Renal pelvis (tissue), 12 donors: ENCODE measurements at places on chromosomes 5 and 9. TPM values are rescaled to one million over a fixed set of nuclear protein-coding genes. Genes with fewer than 3 reads are reported as not detected.

The CCDC192 gene
- polyA plus RNA-seq, result 1.1 TPM

GRCh38 chr9:122642226-122642625 is 15.2 kb downstream of the OR1B1 start:
- DNase-seq, result no peak

The IRX1 gene
- 53.8 TPM for polyA plus RNA-seq

The PCDHA7 gene
- polyA plus RNA-seq, result 0.34 TPM

The MCIDAS gene
- polyA plus RNA-seq, result 0.91 TPM

DNA sequence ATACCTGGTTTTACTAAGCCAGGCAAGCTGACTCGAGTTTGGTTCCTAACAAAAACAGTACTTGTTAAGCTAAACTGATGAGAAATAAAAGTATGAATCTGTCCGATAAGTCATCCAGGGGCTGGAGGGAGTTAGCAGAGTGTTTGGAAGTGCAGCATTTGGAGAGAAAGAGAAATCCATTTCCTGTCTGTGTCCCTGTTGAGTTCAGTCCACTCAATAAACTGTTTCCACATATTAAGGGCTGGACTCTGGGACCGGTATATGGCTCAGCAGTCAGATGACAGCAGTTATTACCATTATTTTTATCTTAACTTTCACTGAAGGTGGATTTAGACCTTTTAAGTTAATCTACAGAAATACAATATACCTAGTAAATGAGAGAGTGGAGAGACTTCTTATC is 130.6 kb upstream of the ADRA1B start:
- no peak for DNase-seq

The FAM13B gene
- polyA plus RNA-seq, result 61.2 TPM

DNA sequence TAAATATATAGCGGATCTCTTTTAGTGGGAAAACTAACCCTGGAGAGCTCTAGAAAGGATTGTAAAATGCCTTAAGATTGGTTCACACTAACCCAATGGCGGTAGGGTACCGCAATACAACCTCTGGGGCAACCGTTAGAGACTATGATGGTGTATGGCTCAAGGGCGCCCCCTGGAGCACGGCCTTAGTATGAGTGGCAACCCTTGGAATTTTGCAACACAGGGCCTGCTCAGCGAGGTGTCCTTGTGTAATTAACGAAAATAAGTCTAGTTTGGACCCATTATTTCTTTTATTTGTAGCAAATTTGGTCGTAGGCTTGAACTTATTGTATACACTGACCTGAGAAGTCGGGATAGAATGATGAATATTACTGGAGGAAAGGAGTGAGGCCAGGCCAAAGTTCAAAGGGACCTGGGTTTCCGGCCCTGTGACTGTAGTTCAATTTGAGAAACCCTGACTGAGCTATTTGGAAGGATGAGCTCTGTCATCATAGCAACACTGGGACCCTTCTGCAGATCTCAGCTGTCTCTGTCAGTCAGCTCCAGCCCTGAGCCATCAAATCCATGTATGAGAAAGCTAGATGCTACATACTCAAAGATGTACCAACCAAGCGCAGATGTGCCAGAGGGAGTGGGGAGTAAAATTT is 54.8 kb downstream of the CAMK4 start:
- peak; percentile 10 for DNase-seq

DNA sequence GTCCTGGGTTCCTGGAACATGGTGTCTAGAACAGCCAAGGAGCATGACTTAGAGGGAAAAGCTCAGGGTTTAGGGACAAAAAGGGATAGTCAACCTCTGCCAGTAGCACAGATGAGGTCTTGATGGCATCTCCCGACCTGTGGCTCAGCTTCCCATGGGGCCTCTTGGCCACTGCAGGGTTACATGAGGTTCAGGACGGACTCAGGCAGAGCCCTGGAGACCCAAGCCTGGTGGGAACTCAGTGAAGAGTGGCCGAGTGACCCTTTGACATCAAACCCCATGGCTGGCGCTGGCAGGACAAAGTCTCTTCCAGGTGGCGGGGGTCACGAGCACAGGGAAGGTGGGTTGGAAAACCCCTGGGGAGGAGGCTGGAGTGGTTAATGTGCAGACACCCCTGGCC is 57.8 kb downstream of the MTRR start:
- DNase-seq, result no peak

The FGF1 gene
- 18.9 TPM for polyA plus RNA-seq

- DNase-seq, result no peak
Observed at GRCh38 chr5:68374796-68375518, 159.4 kb downstream of the PIK3R1 start.

DNA sequence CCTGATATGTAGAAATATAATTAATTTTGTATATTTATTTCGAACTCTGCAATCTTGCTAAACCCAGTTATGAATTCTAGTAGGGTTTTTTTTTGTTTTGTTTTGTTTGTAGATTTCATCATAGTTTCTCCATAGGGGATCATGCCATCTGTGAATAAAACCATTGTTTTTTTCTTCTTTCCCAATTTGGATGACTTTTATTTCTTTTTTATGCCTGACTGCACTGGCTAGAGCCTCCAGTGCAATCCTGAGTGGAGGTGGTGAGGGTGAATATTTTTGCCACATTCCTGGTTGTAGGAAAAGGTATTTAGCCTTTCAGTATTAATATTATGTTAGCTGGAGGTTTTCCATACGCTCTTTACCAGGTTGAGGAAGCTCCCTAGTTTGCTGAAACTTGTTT is 70.0 kb upstream of the GFPT2 start:
- no peak for DNase-seq

DNA sequence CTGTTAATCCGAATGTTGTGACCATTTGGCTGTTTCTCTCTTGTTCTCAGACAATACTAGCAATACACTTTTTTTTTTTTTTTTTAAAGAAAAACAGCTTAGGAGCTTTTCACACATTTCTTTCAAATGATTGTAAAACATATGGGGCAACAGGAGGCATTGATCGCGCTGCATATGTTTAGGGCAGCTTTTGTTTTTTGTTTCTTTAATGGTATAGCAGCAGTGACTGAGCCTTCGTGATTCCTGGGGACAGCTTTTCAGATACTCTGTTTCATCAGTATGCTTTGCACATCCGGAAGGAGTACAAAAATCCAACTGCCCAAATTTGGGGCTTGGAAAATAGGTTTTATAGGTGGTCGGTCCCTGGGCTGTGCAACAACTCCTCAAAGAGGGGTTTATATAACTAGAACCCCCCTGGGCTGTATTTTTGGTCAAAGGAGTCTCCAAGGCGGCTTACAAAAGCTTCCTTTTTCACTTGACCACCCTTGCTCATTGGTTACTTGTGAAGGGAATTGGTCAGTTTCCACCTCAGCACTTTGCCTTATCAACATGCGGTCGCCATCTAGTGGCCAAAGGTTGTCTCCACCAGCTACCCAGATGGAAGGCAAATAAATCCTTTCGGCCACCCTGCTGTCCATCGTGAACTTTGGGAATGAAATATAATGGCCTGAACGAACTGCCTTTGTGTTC is 91.8 kb downstream of the PDE6A start:
- DNase-seq, result peak; percentile 65

The ZFP2 gene
- 7.7 TPM for polyA plus RNA-seq

DNA sequence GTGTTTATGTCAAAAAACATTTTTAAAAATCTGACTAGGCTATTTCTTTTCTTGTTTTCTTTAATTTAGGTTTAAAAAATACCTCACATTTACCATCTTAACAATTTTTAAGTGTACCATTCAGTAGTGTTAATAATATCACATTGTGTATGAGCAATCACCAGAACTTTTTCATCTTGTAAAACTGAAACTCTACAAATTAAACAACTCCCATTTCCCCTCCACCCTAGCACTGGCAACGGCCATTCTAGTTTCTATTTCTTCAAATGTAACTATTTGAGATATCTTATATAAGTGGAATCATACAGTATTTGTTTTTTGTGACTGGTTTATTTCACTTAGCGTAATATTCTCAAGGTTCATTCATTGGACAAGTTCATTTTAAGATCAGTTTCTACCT is 27.7 kb downstream of the PLCXD3 start:
- no peak for DNase-seq

The TJP2 gene
- 78.1 TPM for polyA plus RNA-seq

The CDX1 gene
- 0.89 TPM for polyA plus RNA-seq

The TMEM232 gene
- polyA plus RNA-seq, result 6.3 TPM

The DMRT3 gene
- 2.2 TPM for polyA plus RNA-seq

- DNase-seq, result peak; percentile 68
Observed at GRCh38 chr5:149310947-149311658, 34.2 kb upstream of the GRPEL2 start.

The FGD3 gene
- 6.8 TPM for polyA plus RNA-seq

DNA sequence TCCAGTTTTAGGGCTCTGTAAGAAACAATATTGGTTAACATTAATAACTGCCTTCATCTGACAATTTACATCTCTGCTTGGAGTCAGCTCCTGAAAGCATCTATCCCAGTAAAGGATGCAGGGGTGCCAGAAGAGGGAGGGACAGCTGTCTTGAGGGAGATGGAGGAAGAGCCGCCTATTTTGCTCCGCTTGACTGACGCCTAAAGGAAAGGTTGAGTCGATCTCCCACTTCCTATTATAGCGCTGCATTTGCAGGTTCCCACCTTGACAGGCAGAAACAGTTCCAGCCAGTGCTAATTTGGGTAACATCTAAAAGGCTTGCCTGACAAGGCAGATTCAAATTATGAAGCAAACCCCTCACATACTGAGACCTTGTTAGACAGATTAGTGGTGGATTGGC is 374.6 kb downstream of the SPATA31D1 start:
- DNase-seq, result no peak

GRCh38 chr5:1105350-1106265 is 6.3 kb downstream of the SLC12A7 start:
- DNase-seq, result no peak

DNA sequence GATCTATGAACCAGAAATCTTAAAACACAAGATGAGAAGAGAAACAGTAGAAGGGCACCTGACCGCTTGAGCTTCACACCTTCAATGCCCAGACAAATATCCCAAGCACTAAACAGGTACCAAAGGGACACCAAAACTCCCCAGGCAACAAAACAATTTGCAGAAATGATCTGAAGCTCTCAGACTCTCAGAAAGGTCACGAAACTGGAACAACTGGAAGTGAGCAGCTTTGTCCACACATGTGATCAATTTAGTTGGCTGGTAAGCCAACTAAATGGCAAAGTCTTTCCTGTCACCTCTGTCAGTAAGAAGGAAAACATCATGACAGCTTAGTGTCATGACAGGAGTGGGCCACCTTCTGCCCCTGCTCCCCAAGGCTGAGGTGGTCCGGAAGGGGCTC is 4.1 kb downstream of the IPPK start:
- DNase-seq, result no peak

The FOXD4 gene
- 0.42 TPM for polyA plus RNA-seq

GRCh38 chr9:77215874-77216273 is 38.5 kb downstream of the VPS13A start:
- no peak for DNase-seq

The GDA gene
- 0.34 TPM for polyA plus RNA-seq

The FOXD4L5 gene
- 0.39 TPM for polyA plus RNA-seq

- DNase-seq, result no peak
Observed at GRCh38 chr5:124643336-124643735, 103.1 kb downstream of the ZNF608 start.

The LVRN gene
- 0.65 TPM for polyA plus RNA-seq

DNA sequence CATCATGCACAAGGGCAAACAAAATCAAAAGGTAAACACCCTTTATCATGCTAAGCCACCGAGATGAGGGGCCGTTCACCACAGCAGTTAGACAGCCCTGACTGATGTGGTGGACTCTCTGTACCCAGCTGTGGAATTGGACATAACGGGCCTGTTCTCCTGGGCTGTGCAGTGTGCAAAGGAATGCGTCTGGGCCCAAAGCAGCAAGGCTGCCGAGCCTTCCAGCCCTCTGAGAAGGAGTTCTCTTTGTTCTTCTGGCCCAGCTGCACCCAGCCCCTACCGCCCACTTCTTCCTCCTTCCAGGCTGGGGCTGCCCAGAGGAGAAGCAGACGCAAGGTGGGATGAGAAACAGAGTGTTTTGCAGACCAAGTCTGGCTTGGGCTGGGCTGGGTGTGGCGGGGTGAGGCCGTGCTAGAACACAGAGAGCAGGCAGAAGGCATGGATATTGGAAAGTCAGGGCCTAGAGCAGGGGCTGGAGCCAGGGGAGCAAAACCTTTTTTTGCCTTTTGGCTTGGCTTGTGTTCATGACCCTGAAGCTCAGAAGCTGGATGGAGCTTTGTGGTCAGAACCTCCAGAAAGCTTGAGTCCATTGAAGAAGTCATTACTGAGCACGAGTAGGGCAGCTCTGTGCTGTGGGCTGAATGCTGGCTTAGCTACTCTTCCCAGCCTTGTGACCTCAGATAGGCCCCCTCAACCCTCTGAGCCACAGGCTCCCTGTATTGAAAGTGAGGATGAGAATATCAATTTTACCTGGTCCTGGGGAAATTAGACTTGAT is 49.8 kb upstream of the SH3PXD2B start:
- no peak for DNase-seq

DNA sequence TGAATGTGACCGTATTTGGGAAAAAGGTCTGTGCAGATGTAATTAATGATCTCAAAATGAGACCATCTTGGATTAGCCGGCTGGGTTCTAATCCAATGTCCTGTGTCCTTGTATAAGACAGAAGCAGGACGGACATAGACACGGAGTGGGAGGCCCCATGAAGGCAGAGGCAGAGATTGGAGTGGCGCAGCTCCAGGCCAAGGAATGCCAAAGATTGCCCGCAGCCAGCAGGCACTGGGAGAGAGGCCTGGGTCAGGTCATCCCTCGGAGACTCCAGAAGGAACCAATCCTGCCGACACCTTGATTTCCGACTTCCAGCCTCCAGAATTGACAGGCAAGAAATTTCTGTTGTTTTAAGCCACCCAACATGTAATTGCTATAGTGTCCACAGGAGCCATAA is 13.0 kb upstream of the GFI1B start:
- DNase-seq, result no peak

- DNase-seq, result no peak
Observed at GRCh38 chr9:104345061-104345460, 159.0 kb upstream of the OR13F1 start.

DNA sequence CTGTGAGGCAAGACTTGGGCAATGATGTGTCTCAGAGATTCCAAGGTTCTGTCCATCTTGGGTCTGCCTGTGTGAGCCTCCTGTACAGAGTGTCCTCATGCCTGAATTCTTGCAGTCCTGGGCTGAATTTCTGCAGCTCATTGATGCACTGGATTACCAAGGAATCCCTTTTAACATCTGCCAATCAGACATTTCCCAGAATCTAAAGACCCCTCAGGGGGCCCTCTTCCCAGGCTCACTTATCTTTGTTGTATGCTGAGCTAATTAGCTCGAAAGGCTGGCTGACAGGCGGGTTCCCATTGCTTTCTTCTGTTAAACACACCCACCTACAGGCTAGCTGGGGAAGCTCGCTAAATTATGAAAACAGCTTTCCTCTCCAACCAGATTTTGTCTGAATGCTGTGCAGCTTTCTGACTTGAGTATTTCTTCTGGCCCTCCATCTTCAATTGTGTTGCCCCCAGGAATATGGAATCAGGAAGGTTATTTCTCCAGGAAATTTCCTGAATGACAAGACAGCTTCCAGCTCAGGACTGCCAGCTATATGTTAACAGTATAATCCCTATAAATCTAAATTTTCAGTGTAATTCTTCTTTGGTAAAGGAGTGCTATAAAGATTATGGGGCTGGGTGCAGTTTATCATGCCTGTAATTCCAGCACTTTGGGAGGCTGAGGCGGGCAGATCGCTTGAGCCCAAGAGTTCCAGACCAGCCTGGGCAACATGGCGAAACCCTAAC is at the start of gene LIX1:
Gene LIX1 (minus strand): TSS at position 91 of the 734 bp plus-strand sequence. CDS start 35 bp downstream, at position 56.
- DNase-seq, result peak; percentile 57

- peak; percentile 56 for DNase-seq
Observed at GRCh38 chr5:95731571-95732554, 727 bp downstream of the RHOBTB3 start.

The TMOD1 gene
- polyA plus RNA-seq, result 1.9 TPM

The IL5 gene
- polyA plus RNA-seq, result not detected

- DNase-seq, result no peak
Observed at GRCh38 chr9:130034570-130034969, 8.4 kb downstream of the FNBP1 start.

- DNase-seq, result no peak
Observed at GRCh38 chr9:33737811-33738606, 57.4 kb upstream of the PRSS3 start.
